Stimulated activated CD4-positive, alpha-beta T cell treated with anti-CD3 and anti-CD28 coated beads, Interleukin-12 subunit alpha, Interleukin-12 subunit beta, amount 100 ng/mL, for 48 hours (primary cell): ENCODE measurements at places on chromosomes 7 and 10.
A peak's percentile ranks its signal among the peaks of the same experiment; 100 is the strongest.

DNA sequence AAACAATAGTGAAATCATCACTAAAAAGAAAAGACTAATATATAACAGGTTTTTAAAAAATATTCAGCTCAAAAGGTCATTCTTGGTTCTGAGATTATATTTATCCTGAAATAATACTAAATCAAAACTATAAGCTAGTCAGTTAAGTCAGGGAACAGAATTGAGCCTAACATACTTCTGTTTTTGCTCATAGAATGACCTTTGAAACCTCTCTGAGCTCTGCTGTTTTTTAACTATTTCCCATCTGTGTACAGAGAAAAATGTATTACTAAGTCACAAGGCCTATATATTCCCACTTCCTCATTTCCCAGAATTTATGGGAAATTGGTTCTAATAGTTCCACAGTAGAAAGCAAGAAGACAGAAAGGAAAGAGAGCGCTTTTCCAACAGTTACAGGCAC is 346.8 kb upstream of the ETV1 start:
- DNase-seq: no peak

GRCh38 chr7:100102950-100103840 is 1.8 kb downstream of the AP4M1 start:
- no peak for DNase-seq

DNA sequence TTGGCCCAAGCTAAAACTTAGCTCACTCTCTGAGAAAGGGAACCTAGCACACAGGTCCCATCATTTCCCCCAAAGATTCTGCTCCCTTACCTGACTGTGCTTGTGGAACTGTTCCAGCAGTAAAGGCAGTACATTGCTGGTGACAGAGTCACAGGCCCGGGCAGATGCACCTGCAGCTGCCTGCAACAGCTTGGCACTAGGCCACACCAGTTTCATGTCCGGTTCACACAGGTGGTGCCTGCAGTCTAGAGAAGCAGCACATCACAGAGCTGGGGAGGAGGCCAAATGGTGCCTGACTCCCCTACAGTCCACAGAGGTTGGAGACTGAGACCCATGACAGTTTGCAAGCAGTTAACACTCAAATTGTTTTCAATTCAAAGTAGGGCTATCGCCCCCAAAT is 22.2 kb downstream of the ZDHHC16 start:
- DNase-seq: no peak

GRCh38 chr7:114026486-114027089 is 107.8 kb upstream of the PPP1R3A start:
- peak; percentile 64 for DNase-seq
